Activated T-cell treated with anti-CD3 and anti-CD28 coated beads, Interleukin-2, amount 50 U/mL, for 24 hours (primary cell): ENCODE measurements at places on chromosomes 13 and 19.
A peak's percentile ranks its signal among the peaks of the same experiment; 100 is the strongest.

- no peak for DNase-seq
Measured at GRCh38 chr19:7888826-7889217, 512 bp downstream of the LRRC8E start.

GRCh38 chr13:45314822-45315221 is 26.2 kb downstream of the TPT1 start:
- no peak for DNase-seq

- DNase-seq: no peak
Measured at GRCh38 chr13:59659981-59660380, 503.7 kb downstream of the DIAPH3 start.

DNA sequence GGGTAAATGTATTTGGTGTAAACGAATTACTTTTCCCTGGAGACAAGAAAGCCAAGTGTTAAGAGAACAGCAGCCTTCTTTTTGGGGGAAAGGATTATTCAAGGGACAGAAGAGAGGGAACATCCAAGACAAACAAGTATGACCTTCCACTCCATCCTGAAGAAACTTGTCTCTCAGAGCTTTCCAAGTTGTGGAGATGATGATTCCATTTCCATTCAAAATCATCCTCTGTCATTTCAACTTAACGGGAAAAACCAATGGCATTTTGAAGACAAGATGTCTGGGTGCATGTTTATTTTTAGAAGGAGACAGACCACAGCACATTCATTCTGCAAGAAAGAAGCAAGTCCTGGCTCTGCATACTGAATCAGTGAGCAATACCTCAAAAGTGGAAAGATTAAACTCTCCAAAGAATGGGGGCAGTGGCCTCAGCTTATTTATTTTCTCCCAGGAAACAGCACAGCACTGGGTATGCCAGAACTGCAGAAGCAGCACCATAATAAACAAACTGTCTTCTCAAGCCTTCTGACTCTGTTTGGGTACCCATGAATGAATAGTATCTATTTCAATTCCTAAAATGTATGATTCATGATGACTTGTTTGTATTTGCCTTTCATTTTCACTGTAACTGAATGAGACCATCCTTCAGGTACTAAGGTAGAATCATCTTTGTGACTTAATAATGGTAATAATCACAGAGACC is 541.0 kb downstream of the RFC3 start:
- DNase-seq: no peak

DNA sequence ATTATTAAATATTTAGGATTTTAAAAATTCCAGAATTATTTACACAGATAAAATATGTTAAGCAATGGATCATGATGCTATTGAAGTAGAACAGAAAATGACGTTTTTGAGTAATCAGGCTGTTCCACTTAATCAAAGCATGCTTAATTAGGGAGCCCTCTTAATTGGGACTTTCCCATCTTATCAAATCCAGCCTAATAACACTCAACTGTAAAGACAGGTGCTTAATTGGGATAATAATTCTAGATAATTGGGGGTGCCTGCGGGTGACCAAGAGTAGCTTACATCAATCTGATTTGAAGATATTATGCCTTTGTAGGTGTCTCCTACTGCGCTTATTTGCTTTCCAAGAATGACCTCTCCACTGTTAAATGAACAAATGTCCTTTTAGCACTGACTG is 742.2 kb upstream of the SLITRK6 start:
- no peak for DNase-seq

DNA sequence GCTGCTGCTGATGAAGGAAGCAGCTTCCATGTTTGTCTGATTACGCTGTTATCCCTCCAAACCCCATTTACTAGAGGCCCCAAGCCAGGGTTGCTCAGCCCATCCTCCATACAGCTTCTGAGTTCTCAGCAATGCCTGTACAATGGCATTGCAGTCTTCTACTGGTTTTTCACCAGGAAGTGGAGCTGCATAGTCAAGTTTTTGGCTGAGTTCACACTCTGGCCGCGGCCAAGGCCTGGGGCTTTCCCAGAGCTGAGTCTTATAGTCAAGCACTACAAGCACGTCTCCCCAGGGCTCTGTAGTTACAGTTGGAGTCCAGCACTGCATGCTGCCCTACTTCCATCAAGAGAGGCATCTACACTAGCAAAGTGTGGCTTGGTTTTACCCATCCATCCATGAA is 182.5 kb downstream of the POU4F1 start:
- no peak for DNase-seq

DNA sequence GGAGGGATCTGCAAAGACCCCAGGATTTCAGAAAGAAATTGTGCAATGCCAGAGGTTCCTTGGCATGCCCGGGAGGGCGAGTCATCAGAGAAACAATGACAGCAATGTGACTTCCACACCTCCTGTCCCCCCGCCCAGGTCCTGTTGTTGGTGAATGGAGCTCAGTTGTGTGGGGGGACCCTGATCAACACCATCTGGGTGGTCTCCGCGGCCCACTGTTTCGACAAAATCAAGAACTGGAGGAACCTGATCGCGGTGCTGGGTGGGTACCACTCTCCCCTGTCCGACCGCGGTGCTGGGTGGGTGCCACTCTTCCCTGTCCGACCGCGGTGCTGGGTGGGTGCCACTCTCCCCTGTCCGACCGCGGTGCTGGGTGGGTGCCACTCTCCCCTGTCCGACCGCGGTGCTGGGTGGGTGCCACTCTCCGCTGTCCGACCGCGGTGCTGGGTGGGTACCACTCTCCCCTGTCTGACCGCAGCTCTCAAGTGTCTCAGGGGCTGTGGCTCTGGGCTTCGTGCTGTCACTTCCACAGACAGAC is 5.2 kb upstream of the F10 start:
- DNase-seq: peak; percentile 11

DNA sequence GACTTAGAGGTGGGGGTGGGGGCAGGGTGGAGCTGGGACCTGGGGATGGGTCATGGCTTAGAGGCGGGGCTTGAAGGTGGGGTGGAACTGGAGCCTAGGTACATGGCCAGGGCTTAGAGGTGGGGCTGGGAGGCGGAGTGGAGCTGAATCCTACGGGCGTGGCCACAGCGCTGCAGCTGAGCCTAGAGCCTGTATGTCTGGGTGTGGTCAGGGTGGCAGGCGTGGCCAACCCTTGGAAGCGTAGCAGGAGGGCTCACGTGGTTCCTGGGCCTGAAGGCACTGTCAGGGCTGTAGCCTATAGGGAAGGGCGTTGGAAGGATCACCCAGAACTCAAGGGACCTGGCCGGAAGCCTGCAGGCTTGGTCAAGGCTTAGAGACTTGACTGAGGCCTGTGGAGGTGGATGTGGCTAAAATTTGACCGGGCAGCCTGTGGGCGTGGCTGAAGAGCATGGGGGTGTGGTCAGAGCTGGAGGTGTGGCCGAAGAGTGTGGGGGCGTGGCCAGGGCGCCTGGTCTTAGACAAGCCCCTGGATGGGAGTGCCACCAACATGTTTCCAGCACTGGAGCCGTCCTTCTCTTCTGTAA is 24.3 kb downstream of the COLGALT1 start:
- DNase-seq: peak; percentile 62

GRCh38 chr13:104584481-104584880 is 1518.3 kb upstream of the SLC10A2 start:
- no peak for DNase-seq

DNA sequence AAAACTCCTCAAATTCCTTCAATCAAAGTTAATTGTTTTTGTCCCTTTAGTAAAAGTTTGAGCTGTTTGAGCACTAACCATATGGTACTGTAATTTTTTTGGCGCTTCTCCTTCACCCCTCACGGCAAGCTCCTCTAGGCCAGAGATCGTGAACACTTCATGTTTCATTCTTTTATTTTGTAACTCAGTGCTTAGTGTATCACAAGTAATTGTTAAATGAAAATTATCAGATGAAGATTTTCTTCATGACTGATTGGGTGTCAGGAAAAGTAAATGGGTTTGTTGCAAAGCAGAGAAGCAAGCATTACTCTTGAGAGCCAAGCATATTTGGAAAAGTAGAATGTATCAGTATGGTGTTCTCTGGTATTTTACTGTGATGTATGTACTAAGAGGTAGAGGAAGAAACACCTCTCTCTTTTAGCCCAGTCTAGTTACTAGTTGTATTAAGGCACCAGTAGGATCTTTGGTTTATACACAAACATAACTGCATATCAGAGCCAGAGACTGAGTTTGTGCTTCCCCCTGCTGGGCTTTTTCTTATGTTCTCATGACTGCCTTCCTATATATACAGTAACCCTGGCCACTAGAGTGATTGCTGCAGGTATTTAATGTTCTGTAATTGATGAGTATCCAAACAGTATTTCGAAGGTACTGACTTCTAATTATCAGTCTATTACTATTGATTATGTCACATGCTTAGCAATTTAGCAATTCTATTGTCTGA is 202.3 kb upstream of the KLHL1 start:
- no peak for DNase-seq

- DNase-seq: no peak
Measured at GRCh38 chr19:39251081-39251480, 2.4 kb upstream of the IFNL4 start.

DNA sequence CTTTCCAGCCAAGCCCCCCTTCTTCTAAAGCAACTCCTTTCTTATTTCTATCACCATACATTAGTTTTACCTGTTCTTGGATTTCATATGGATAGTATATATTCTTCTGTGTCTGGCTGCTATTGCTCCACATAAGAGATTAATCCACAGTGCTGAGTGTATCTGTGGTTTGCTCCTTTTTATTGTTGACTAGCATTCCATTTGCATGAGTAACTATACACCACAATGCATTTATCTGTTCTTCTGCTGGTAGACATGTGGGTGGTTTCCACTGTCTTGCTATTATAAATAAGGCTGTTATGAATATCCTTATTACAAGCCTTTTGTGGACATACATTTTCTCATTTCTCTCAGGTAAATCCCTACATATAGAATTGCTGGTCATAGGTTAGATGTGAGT is 138.2 kb downstream of the SLC7A1 start:
- no peak for DNase-seq

- no peak for DNase-seq
Measured at GRCh38 chr13:103431856-103432255, 365.6 kb upstream of the SLC10A2 start.

DNA sequence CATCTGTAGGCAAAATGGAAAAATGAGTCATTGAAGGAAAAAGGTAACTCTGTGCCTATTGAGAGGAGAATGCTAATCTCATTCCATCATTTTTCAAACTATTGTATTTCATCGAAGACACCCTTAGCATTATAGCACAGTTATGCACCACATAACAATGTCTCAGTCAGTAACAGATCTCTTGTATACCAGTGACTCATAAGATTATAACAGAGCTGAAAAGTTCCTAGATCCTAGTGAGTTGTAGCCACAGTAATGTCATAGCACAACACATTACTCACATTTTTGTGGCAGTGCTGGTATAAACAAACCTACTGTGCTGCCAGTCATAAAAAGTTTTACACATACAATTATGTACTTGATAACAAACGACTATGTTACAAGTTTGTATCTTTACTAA is 1077.6 kb downstream of the DIAPH3 start:
- DNase-seq: no peak

- no peak for DNase-seq
Measured at GRCh38 chr13:94331281-94331680, 148.2 kb downstream of the DCT start.

DNA sequence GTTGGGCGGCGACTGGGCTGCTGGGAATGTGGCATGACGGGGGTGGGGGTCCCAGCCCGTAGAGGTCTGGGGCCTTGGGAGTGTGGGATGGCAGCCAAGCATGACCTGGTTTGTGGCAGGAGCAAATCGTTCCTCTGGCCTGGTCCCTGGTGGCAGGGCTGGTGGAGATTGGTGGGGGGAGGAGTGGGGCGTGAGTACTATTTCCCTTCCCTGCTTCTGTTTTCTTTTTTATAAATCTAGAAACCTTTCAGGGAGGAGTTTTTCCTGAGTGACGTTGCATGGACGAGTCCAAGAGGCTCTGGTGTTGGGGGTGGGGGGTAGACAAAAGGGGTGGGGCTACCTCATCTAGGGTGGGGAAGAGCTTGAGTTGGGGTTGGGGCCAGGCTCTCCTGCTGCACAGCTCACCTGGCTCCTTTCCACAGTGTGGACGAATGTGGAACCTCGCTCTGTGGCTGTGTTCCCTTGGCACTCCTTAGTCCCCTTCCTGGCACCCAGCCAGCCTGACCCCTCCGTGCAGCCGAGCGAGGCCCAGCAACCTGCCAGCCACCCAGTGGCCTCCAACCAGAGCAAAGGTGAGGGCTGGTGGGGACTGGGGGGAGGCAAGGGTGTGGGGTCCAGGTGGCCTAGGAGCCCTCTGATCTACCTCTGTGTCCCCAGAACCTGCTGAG is 15.4 kb upstream of the PRR19 start:
- no peak for DNase-seq

DNA sequence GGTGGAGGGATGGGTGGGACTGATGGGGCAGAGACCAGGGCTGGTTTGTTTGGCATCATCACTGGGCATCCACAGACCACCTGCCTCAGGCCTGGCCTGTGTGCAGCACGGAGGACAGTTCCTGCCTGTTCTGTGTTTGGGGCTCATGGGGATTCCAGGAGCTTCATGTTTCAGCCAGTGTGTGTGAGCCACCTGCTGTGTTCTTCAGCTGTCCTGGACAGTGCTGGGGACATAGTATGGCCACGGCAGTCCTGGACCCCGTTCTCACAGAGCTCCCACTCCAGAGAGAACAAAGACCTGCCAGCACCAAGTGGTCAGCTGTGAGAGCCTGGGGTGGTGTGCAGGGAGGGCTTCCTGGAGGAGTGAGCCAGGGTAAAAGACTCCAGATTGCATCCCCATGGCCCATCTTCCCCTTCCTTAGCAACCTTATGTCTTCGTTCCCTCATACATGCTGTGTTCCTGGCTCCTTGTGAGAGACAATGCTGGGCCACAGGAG is 2.0 kb upstream of the CCDC97 start:
- no peak for DNase-seq

DNA sequence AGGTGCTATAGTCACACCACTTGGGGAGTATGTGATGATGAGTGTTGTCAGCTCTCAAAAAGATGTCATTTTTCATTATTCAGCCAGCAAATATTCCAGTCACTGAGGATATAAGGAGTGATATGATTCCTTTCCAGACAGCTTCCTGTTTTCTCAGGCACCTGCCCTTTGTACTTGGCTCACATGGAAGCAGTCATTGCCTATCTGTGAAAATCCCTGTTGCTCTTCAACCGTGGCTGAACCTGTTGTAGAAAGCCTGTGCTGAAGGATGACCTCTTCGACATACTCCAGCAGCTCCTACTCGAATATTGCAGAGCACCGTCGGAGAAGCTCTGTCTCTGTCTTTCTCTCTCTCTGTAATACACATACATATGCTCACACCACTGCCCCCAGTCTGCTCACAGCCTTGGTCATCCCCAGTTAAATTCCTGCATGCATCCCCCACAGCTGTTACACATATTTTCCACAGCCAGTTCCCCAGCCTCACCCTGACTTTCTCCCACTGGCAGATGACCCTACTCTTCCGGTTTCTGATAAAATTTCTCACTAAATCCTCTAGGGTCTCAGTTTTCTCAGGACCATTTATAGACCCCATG is 204.2 kb upstream of the ARGLU1 start:
- no peak for DNase-seq

- DNase-seq: no peak
Measured at GRCh38 chr13:83515268-83516015, 366.8 kb downstream of the SLITRK1 start.
